ENCODE measurements at places on chromosomes 16 and 17. TPM values are rescaled to one million over a fixed set of nuclear protein-coding genes. Genes with fewer than 3 reads are reported as not detected.

- peak; percentile 68 for ATAC-seq
Measured at GRCh38 chr16:4288148-4288921, 15.5 kb upstream of the TFAP4 start.

Gene LYRM9
- 2.3 TPM for total RNA-seq

Gene RAI1
- total RNA-seq: 20.4 TPM

DNA sequence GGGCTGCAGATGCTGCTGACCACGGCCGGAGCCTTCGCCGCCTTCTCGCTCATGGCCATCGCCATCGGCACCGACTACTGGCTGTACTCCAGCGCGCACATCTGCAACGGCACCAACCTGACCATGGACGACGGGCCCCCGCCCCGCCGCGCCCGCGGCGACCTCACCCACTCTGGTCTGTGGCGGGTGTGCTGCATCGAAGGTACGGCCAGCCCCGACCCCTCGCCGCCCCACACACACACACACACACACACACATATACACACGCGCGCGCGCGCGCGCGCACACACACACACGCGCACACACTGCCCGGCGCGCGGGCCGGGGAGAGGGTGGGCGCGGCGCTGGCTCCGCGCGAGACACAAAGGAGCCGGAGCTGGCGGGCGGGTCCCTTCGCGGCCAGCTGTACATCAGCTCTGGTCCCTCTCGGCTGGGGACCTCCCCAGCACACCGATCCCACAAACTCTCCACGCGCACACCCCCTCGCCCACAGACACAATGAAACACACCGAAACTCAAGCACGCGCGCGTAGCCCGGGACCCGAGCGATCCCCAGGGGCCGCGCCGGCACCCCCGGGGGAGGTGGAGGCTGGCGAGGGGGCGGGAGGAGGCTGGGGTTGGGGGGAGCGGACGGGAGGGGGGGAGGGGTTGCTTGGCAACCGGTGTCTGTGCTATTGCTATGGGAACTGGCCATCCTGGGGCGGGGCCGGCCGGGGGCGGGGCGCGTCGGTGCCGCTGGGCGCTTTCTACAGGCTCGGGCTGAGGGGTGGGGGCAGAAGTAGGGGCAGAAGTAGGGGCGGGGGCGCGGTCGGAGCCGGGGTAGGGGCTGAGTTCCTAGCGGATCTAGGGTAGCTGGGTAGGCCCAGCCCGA, 658 bp downstream of the CACNG4 start:
- no peak for ATAC-seq

DNA sequence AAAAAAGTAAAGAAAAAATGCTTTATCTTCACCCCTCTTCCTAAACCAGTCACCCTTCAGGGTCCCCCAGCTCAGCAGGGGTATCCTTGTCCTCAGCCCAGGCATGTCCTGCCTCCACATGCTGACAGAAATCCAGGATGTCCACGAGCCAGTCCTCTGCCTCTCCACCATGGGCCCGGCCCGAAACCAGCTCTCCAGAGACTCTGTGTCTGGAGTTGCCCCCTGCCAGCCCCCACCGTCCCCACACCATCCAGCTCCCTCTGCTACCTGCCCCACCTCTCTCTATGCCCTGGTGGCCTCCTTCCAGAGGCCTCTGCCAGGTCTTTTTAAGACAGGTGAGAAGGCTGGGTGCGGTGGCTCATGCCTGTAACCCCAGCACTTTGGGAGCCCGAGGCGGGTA, 66.4 kb upstream of the PLCG2 start:
- no peak for ATAC-seq

DNA sequence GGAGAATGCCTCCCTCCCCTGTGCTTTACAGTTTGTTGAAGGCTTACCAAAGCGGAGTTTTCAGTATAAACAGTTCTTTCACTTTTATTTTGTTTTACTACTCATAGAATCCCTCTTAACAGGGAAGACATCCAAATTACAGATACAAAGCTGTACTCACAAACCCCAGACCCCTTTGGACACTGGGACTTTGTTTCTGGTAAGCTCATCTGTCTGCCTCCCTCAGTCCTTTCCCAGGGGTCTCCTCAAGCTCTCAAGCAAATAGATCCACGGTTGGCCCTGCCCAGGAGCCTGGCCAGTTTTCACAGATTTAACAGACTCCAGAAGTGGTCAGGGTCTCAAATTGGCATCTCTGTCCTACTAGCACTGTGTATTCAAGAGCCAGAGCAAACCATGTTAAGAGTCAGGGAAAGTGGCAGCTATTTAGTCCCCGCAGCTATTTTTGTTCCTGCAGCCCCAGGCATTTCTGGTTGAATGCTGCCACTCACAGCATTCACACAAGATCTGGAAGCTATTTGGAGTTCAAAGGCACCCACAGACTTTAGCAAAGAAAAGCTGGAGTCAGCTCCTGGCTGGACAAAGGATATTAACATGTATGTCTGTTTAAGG, 54.2 kb downstream of the TMEM100 start:
- ATAC-seq: no peak

- no peak for ATAC-seq
Measured at GRCh38 chr17:17124341-17124740, 81.8 kb downstream of the PLD6 start.

GRCh38 chr17:9244066-9245052, 223.0 kb downstream of the NTN1 start:
- ATAC-seq: no peak

GRCh38 chr17:62625184-62625869, 2.1 kb upstream of the MRC2 start:
- no peak for ATAC-seq

DNA sequence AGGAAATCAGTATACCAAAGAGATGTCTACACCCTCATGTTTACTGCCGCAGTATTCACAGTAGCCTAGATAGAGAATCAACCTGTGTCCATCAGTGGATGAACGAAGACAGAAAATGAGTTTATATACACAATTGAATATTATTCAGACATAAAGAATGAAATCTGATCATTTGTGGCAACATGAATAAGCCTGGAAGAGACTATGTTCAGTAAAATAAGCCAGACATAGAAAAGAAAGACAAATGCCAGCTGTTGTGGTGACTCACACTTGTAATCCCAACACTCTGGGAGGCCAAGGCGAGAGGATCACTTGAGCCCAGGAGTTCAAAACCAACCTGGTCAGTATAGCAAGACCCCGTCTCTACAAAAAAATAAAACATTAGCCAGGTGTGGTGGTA, 16.1 kb downstream of the NUDT16L1 start:
- no peak for ATAC-seq

GRCh38 chr17:42287305-42287976, 857 bp upstream of the STAT5A start:
- peak; percentile 21 for ATAC-seq

Gene OTOA
- total RNA-seq: 0.04 TPM

GRCh38 chr17:39702901-39703893, 3.3 kb downstream of the ERBB2 start:
- ATAC-seq: no peak

GRCh38 chr17:64024781-64025731, 4.6 kb upstream of the ICAM2 start:
- ATAC-seq: peak; percentile 12

Gene MYLK3
- 0.08 TPM for total RNA-seq

GRCh38 chr16:801584-802363, 1.2 kb upstream of the GNG13 start:
- no peak for ATAC-seq

Gene CPNE7
- 1.0 TPM for total RNA-seq

- ATAC-seq: no peak
Measured at GRCh38 chr17:65551267-65552040, 10.0 kb downstream of the AXIN2 start.

DNA sequence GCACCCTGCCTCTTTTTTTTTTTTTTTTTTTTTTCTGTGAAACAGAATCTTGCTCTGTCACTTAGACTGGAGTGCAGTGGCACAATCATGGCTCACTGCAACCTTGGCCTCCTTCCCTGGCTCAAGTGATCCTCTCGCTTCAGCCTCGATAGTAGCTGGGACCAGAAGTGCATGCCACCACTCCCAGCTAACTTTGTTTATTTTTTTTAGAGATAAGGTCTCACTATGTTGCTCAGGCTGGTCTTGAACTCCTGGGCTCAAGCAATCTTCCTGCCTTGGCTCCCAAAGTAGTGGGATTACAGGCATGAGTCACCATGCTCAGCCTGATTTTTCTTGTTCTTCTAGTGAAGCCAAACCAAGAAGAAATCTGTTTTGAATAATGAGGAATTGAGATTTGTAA, 25.0 kb downstream of the CDK12 start:
- ATAC-seq: no peak

- no peak for ATAC-seq
Measured at GRCh38 chr17:80257716-80258213, 2.9 kb upstream of the RNF213 start.

Gene PGAP3
- total RNA-seq: 22.4 TPM

Gene CACNG1
- not detected for total RNA-seq

GRCh38 chr17:11637796-11638195, 39.5 kb downstream of the DNAH9 start:
- no peak for ATAC-seq

- no peak for ATAC-seq
Measured at GRCh38 chr17:2703181-2703580, 8.4 kb downstream of the CLUH start.
